ENCODE measurements at places on chromosomes 2 and 18.

- no peak overlapping the region for H3K27ac ChIP-seq
- peaks cover 30% of the 10 kb centered on the region for H3K27me3 ChIP-seq
- no peak for DNase-seq
- no peaks in the 10 kb centered on the region for H3K4me1 ChIP-seq
- H3K36me3 ChIP-seq = no peaks in the 10 kb centered on the region
These were observed 36.4 kb downstream of the TSN start for GRCh38 chr2:121791801-121792221.

- H3K36me3 ChIP-seq = peaks cover 3% of the 10 kb centered on the region
- no peak overlapping the region for H3K27ac ChIP-seq
- no peak for DNase-seq
- no peak overlapping the region for H3K4me3 ChIP-seq
These were observed 18.5 kb upstream of the RBBP8 start for GRCh38 chr18:22914633-22915032.

DNA sequence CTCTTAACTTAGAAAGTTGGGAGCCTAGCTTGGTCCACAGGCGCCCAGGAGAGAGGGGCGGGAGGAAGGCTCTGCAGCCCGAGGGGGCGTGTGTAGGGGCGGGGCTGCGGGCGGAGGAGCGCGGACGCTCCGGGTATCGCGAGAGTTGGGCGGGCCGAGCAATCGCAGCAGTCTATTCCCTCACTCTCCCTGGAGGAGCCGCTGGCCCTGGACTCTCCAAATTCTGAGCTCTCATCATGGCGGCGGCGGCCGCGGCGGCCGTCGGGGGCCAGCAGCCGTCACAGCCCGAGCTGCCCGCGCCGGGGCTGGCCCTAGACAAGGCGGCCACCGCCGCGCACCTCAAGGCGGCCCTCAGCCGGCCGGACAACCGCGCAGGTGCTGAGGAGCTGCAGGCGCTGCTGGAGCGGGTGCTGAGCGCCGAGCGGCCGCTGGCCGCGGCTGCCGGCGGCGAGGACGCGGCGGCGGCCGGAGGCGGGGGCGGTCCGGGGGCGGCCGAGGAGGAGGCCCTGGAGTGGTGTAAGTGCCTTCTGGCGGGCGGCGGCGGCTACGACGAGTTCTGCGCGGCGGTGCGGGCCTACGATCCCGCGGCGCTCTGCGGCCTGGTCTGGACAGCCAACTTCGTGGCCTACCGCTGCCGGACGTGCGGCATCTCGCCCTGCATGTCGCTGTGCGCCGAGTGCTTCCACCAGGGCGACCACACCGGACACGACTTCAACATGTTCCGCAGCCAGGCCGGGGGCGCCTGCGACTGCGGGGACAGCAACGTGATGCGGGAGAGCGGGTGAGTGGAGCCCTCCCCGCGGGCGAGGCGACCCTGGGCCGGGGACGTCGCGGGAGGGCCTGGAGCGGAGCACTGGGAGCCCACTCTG is at the start of gene UBR3:
Gene UBR3, plus strand, starts transcription at position 183 of the 869 bp plus-strand sequence. Its CDS starts 54 bp downstream, at position 237.
- H3K4me3 ChIP-seq = peak within 1 kb of the TSS; percentile 98
- peaks cover 8% of the 10 kb centered on the region for H3K36me3 ChIP-seq
- H3K4me1 ChIP-seq = peaks cover 25% of the 10 kb centered on the region
- peak within 1 kb of the TSS; percentile 94 for H3K27ac ChIP-seq

DNA sequence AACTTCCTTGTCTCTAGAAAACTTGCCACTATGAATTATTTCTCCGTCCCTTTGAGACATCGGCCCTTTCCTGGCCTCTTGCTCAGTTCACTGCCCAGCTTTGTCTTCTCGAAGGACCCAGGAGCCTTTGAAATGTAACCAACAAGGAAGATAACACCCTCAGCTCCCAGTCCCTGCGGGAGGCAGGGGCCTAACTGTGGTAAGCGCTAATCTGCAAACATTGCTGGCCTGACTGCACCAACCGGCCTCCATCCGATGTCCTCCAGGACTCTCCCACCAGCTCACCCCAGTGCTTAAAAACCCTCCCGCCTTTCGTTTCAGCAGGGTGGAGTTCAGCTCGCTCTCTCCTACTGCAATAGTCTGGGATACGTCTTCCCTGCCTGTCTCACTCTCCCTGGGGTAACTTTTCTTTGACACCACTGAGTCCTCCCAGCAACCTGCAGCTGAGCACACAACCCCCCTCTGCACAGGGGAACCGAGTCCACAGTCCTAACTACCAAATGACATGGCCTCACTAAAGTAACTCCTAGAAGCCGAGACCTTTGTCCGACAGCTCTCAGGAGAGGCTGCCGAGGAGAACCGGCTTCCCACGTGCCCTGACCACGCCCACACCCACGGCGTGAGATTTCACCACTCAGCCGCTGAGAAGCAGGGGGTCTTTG is 76.1 kb downstream of the MBP start:
- peaks cover 53% of the 10 kb centered on the region for H3K4me1 ChIP-seq
- peak overlapping the region; percentile 100 for H3K27ac ChIP-seq
- H3K36me3 ChIP-seq = peaks cover 35% of the 10 kb centered on the region
- H3K4me3 ChIP-seq = peak overlapping the region; percentile 81
- H3K27me3 ChIP-seq = no peaks in the 10 kb centered on the region

DNA sequence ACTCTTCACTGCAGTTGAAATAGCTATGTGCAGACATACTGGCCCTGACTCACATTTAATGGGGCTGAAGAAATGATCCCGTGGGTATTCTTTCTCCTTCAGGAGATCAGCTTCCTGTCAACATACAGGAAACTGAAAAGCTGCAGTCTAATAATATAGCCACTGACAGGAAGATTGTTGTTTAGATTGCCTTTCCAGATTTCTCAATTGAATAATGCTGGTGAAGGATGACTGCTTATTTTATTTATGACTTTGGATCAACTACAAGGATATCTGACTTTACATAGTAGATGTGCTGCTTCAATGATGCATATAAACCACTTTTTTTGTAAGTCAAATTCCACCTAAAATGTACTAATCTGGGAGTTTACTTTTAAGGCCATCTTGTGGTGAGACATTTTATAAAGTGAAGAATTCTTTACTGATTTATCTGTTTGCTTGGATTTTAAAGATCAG is 93.4 kb upstream of the MAP4K3 start:
- H3K27me3 ChIP-seq = no peaks in the 10 kb centered on the region
- no peak overlapping the region for H3K4me3 ChIP-seq
- peaks cover 42% of the 10 kb centered on the region for H3K4me1 ChIP-seq
- no peak for DNase-seq
- H3K36me3 ChIP-seq = no peaks in the 10 kb centered on the region

DNA sequence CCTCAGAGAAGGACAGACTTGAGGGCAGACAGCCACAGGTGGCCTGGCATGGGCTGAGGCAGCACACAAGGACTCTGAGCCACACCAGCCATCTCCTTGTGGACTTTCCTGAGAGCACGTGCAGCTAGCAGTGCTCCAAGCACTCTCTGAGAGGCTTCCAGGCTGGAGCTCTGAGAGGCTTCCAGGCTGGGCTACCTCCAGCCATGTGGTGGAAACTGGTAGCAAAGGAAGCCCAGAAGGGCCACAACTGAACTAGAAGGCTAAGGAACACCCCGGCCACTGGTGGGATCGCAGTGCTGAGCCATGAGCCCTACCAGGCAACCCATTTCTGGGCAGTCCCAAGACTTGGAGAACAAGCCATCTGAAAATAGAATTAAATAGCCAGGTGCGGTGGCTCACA is 39.5 kb downstream of the BCL11A start:
- H3K4me1 ChIP-seq = peaks cover 93% of the 10 kb centered on the region
- peak overlapping the region; percentile 88 for H3K27ac ChIP-seq
- H3K36me3 ChIP-seq = peaks cover 61% of the 10 kb centered on the region
- no peak overlapping the region for H3K4me3 ChIP-seq
- H3K27me3 ChIP-seq = no peaks in the 10 kb centered on the region
- no peak for DNase-seq

- no peaks in the 10 kb centered on the region for H3K36me3 ChIP-seq
- no peak overlapping the region for H3K4me3 ChIP-seq
- no peak for DNase-seq
- no peaks in the 10 kb centered on the region for H3K4me1 ChIP-seq
- H3K27ac ChIP-seq = no peak overlapping the region
These were observed 43.8 kb downstream of the GBX2 start for GRCh38 chr2:236124182-236124893.

GRCh38 chr2:8658064-8658862 is 23.6 kb upstream of the ID2 start:
- H3K27me3 ChIP-seq = peaks cover 68% of the 10 kb centered on the region
- DNase-seq = no peak
- H3K4me1 ChIP-seq = peaks cover 11% of the 10 kb centered on the region
- no peak overlapping the region for H3K4me3 ChIP-seq
- H3K27ac ChIP-seq = no peak overlapping the region

- H3K27me3 ChIP-seq = no peaks in the 10 kb centered on the region
- H3K4me3 ChIP-seq = no peak overlapping the region
- H3K27ac ChIP-seq = no peak overlapping the region
- H3K36me3 ChIP-seq = no peaks in the 10 kb centered on the region
- H3K4me1 ChIP-seq = no peaks in the 10 kb centered on the region
These were observed 301.2 kb upstream of the ZNF804A start for GRCh38 chr2:184297085-184297484.

DNA sequence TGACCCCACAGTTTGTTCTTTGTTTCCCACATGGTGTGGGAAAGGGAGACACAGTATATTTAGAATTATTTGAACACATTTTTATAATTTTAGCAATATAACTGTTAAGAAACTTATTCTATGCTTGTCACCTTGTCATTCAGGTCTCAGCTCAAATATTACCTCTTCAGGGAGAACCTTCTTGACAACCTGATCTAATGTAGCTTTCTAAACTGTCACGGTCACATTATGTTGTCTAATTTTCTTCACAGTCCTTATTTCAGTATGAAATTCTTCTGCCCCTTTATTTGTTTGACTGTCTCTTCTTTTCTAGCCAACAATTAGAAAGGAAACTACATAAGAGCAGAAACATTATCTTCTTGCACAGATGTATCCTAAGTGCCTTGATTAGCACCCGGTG is 304.3 kb upstream of the PARD3B start:
- H3K36me3 ChIP-seq = no peaks in the 10 kb centered on the region
- H3K4me3 ChIP-seq = no peak overlapping the region
- H3K4me1 ChIP-seq = no peaks in the 10 kb centered on the region
- no peaks in the 10 kb centered on the region for H3K27me3 ChIP-seq
- DNase-seq = no peak

- no peaks in the 10 kb centered on the region for H3K27me3 ChIP-seq
- peaks cover 12% of the 10 kb centered on the region for H3K4me1 ChIP-seq
- H3K27ac ChIP-seq = no peak overlapping the region
- peaks cover 15% of the 10 kb centered on the region for H3K36me3 ChIP-seq
These were observed 144.1 kb upstream of the FOSL2 start for GRCh38 chr2:28248511-28248910.

GRCh38 chr2:75325594-75325993 is 126.3 kb upstream of the TACR1 start:
- no peak overlapping the region for H3K4me3 ChIP-seq
- peaks cover 14% of the 10 kb centered on the region for H3K4me1 ChIP-seq
- no peak overlapping the region for H3K27ac ChIP-seq
- peaks cover 13% of the 10 kb centered on the region for H3K27me3 ChIP-seq
- DNase-seq = no peak
- H3K36me3 ChIP-seq = peaks cover 3% of the 10 kb centered on the region

DNA sequence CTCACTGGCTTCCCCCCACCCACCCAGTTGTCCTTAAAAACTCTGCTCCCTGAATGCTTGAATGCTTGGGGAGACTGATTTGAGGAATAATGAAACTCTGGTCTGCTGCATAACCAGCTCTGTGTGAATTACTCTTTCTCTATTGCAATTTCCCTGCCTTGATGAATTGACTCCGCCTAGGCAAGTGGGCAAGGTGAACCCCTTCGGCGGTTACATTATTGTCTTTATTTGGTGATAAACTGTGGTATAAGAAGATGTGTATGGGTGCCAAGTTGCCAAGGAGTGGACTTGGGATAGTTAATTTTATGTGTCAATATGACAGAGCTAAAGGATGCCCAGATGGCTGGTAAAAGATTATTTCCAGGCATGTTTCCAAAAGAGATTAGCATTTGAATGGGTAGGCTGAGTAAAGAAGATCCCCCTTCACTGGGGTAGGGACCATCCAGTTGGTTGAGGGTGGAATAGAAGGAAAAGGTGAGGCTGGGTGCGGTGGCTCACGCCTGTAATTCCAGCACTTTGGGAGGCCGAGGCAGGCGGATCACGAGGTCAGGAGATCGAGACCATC is 98.5 kb upstream of the HAAO start:
- H3K36me3 ChIP-seq = peaks cover 4% of the 10 kb centered on the region
- H3K27ac ChIP-seq = no peak overlapping the region
- peaks cover 4% of the 10 kb centered on the region for H3K27me3 ChIP-seq
- no peaks in the 10 kb centered on the region for H3K4me1 ChIP-seq

- no peak overlapping the region for H3K4me3 ChIP-seq
- no peak for DNase-seq
- H3K4me1 ChIP-seq = peaks cover 28% of the 10 kb centered on the region
These were observed 22.7 kb upstream of the PKDCC start for GRCh38 chr2:42025151-42025582.

- H3K27me3 ChIP-seq = peaks cover 54% of the 10 kb centered on the region
- no peak overlapping the region for H3K27ac ChIP-seq
- H3K4me3 ChIP-seq = no peak overlapping the region
- DNase-seq = no peak
- peaks cover 8% of the 10 kb centered on the region for H3K4me1 ChIP-seq
These were observed 218.2 kb downstream of the ARL4C start for GRCh38 chr2:234278556-234279255.

GRCh38 chr18:68830256-68831045 is 32.6 kb downstream of the CCDC102B start:
- H3K27ac ChIP-seq = no peak overlapping the region
- peaks cover 5% of the 10 kb centered on the region for H3K27me3 ChIP-seq
- no peaks in the 10 kb centered on the region for H3K36me3 ChIP-seq
- no peaks in the 10 kb centered on the region for H3K4me1 ChIP-seq
- DNase-seq = no peak

DNA sequence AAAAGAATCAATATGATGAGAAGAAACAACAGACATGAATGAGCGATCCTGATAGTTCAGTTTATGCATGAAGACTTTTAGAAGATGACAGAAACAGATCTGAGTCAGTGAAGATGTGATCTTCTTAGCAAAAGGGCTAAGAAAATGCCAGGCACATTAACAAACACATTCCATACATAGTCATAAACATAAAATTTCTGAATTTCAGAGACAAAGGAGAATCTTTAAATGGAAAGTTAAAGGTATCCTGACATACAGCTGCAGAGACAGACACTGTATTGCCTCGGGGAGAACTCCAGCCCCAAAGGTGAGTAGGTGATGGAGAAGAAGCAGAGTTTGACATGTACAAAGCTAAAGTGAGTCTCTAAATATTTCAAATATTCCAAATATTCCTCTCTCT is 40.6 kb upstream of the FN1 start:
- peaks cover 10% of the 10 kb centered on the region for H3K27me3 ChIP-seq
- no peak overlapping the region for H3K4me3 ChIP-seq
- no peak overlapping the region for H3K27ac ChIP-seq
- H3K4me1 ChIP-seq = no peaks in the 10 kb centered on the region
- no peaks in the 10 kb centered on the region for H3K36me3 ChIP-seq

- peaks cover 23% of the 10 kb centered on the region for H3K36me3 ChIP-seq
- H3K27ac ChIP-seq = peak overlapping the region; percentile 9
- no peaks in the 10 kb centered on the region for H3K27me3 ChIP-seq
- H3K4me3 ChIP-seq = no peak overlapping the region
- DNase-seq = no peak
These were observed 65.0 kb downstream of the BABAM2 start for GRCh38 chr2:27955384-27956161.
